Omental fat pad (tissue), 4 donors: ENCODE measurements at places on chromosomes 2 and 18. TPM values are rescaled to one million over a fixed set of nuclear protein-coding genes. Genes with fewer than 3 reads are reported as not detected.

The STARD6 gene
- not detected for total RNA-seq

The TUBA4B gene
- total RNA-seq: not detected

DNA sequence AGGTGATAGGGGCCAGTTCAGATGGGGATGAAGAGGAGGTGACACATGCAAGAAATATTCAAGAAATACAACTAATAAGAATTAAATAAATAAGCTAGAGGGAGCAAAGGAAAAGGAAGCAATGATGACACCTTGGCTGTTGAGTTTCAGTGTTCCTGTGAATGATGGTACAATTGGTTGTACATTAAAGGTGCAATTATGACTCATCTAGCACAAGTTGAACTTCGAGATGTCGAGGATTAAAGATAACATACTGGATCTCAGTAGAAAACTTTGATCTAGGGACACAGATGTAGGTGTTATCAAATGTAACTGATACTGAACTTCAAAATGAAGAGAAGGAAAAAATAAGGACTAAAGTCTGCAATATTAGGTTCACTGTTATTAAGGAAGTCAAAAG lies 760.6 kb upstream of the CHAC2 start:
- no peak for DNase-seq

- no peak for DNase-seq
Measured at GRCh38 chr18:57581301-57581934, 5.1 kb downstream of the FECH start.

GRCh38 chr2:157725846-157726245 lies 97.2 kb upstream of the ACVR1C start:
- DNase-seq: no peak

- DNase-seq: no peak
Measured at GRCh38 chr2:197442857-197443256, 8.0 kb upstream of the SF3B1 start.

GRCh38 chr2:11007331-11008264 lies 95.9 kb downstream of the KCNF1 start:
- DNase-seq: no peak

DNA sequence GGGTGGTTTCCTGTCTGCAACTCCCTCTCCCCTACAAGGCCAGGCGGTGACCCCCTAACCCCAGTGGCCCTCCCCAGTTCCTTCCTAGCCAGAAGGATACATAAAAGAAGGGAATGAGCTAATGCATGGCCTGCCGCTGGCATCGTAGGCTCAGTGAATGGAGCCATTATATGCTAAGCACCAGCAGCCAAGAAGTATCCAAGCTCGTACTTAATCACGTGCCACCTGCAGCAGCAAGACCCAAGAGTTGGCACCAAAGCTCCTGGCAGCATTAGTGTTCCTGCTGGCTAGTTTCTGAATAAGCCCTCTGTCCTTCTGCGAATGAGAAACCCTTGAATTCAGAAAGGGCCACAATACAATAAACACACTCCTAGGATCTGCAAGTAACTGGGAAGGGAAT lies 4.3 kb downstream of the DBI start:
- DNase-seq: no peak

DNA sequence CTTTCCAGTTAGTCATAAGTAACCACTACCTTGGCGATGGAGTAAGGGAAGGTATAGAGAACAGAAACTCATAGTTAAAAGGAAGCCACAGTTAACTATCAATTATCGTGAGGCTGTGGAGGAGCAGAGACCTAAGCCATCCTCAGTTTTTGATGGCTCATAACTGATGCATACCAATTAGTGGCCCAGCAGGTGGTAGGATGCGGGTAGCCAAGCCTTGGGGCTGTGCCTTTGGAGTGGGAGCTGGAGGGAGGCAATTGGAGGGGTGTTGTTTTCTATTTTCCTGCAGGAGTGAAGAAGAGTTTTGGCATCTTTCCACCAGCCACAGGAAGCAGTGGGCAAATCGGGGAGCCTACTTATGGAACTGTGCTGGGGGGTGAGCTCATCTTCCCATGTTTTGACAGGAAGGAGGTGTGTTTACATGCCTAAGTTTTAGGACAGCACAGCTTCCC lies 194.8 kb downstream of the TPGS2 start:
- DNase-seq: no peak

- DNase-seq: peak; percentile 62
Measured at GRCh38 chr2:97662895-97663625, 784 bp downstream of the ACTR1B start.
